Bladder microvascular endothelial cell (primary cell): ENCODE measurements at places on chromosomes 4 and X. TPM values are rescaled to one million over a fixed set of nuclear protein-coding genes. Genes with fewer than 3 reads are reported as not detected.

The VCX3A gene
- total RNA-seq, result not detected in 2 replicates

The BST1 gene
- total RNA-seq, result 19.3 and 154 TPM in 2 replicates

The FAT4 gene
- total RNA-seq, result 31.2 and 107 TPM in 2 replicates

The AKAP14 gene
- not detected in 2 replicates for total RNA-seq

The C4orf51 gene
- not detected in 2 replicates for total RNA-seq

The SULT1B1 gene
- total RNA-seq, result 1.1 and 1.7 TPM in 2 replicates

The ADH4 gene
- total RNA-seq, result not detected in 2 replicates

The PPM1K gene
- total RNA-seq, result 7.3 and 9.4 TPM in 2 replicates

The FGB gene
- not detected in 2 replicates for total RNA-seq

The TLL1 gene
- 7.0 and 12.5 TPM in 2 replicates for total RNA-seq

The BEX1 gene
- total RNA-seq, result 0.32 TPM in 1 of 2 replicates, not detected in the other

The MSANTD1 gene
- total RNA-seq, result 0.32 and 0.82 TPM in 2 replicates

The TMSB15A gene
- total RNA-seq, result 0.82 and 1.8 TPM in 2 replicates

The ZFP92 gene
- total RNA-seq, result under 0.01 and 0.69 TPM in 2 replicates

The HPSE gene
- 0.81 and 5.1 TPM in 2 replicates for total RNA-seq

The POLN gene
- total RNA-seq, result 2.3 and 4.3 TPM in 2 replicates

The PLAC1 gene
- total RNA-seq, result under 0.01 TPM in 1 of 2 replicates, not detected in the other

The HPRT1 gene
- total RNA-seq, result 18.1 and 21.0 TPM in 2 replicates

The CLDN22 gene
- not detected in 2 replicates for total RNA-seq

The SEC31A gene
- 129 and 299 TPM in 2 replicates for total RNA-seq

The TCEAL7 gene
- 0.88 and 2.8 TPM in 2 replicates for total RNA-seq

The GRPR gene
- under 0.01 and 0.13 TPM in 2 replicates for total RNA-seq

The ASB11 gene
- total RNA-seq, result not detected in 2 replicates

The CLCN4 gene
- total RNA-seq, result 3.1 and 8.3 TPM in 2 replicates

The TRIML1 gene
- total RNA-seq, result 0.49 TPM in 1 of 2 replicates, not detected in the other

The NSUN7 gene
- total RNA-seq, result under 0.01 TPM in 2 replicates

The DGKK gene
- total RNA-seq, result not detected in 2 replicates

The CT45A3 gene
- total RNA-seq, result not detected in 2 replicates

The NHS gene
- total RNA-seq, result under 0.01 and 0.06 TPM in 2 replicates

The GAGE2A gene
- total RNA-seq, result not detected in 2 replicates

The RBPJ gene
- 26.2 and 73.4 TPM in 2 replicates for total RNA-seq

The PCSK1N gene
- total RNA-seq, result 0.31 TPM in 1 of 2 replicates, not detected in the other

The NAA10 gene
- 41.8 and 46.9 TPM in 2 replicates for total RNA-seq

The PRKG2 gene
- total RNA-seq, result not detected in 2 replicates

The MGAT4D gene
- not detected in 2 replicates for total RNA-seq

The PPBP gene
- total RNA-seq, result not detected in 2 replicates

The TMPRSS11A gene
- not detected in 2 replicates for total RNA-seq

The GAGE12E gene
- not detected in 2 replicates for total RNA-seq

The GRIA3 gene
- total RNA-seq, result 0.32 TPM in 1 of 2 replicates, not detected in the other

The MAB21L2 gene
- not detected in 2 replicates for total RNA-seq

The ZNF141 gene
- total RNA-seq, result 8.6 and 14.8 TPM in 2 replicates

The FATE1 gene
- not detected in 2 replicates for total RNA-seq

The CWH43 gene
- not detected in 2 replicates for total RNA-seq

The PLK4 gene
- 14.0 and 17.5 TPM in 2 replicates for total RNA-seq

The DMRTC1B gene
- total RNA-seq, result not detected in 2 replicates

The GNRHR gene
- total RNA-seq, result not detected in 2 replicates
